ENCODE measurements at places on chromosomes 13 and 19.
A peak's percentile ranks its signal among the peaks of the same experiment; 100 is the strongest.

DNA sequence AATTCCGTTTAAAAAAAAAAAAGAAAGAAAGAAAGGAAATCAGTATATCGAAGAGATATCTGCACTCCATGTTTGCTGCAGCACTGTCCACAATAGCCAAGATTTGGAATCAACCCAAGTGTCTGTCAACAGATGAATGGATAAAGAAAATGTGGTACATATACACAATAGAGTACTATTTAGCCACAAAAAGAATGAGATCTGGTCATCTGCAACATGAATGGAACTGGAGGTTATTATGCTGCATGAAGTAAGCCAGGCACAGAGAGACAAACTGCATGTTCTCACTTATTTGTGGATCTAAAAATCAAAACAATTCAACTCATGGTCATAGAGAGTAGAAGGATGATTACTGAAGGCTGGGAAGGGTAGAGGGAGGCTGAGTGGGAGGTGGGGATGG lies 16.3 kb downstream of the ZNF565 start:
- DNase-seq: no peak

DNA sequence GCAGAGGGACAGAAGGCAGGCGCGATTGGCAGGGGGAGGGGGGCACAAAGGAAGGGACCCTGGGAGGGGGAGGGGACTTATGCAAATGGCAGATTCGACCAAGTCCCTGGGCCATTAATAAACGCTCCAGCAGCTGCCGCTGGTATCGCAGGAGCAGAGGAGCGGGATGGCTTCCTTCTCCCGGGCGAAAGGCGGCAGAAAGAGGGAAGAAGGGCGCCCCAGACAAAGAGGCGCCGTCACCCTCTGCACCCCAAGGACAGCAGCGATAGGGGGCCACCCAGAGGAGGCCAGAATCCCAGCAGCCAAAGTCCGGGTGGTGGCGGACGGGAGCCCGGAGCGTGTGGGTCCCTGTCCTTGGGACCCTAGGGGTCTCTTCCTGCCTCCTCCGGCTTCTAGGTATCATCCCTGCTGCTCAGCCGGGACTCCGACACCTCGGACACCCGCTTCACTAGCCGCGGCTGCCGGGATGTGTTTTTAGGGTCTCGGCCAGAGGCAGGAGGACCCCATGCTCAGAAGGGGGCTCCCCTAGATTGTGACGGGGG lies 1.9 kb downstream of the PTPRS start:
- DNase-seq: peak; percentile 65

GRCh38 chr13:23877286-23877685 lies 11.9 kb downstream of the MIPEP start:
- no peak for DNase-seq

DNA sequence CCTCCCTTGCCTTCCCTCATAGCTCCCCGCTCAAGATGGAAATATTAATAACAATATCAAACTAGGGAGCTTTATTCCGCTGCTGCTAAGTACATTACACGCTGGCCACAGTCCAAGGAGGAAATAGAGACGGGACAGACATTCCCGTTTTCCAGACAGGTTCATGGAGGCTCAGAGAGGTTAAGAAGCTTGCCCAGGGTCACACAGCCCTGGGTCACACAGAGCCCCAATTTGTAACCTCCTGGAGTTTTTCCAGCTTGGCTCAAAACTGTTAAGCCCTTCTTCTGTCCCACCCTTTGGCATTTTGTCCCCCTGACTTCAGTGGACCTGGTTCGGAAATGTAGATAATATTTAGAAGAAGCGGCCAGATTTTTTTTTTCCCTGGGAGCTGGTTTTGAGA lies 2.0 kb downstream of the BICRA start:
- DNase-seq: no peak

DNA sequence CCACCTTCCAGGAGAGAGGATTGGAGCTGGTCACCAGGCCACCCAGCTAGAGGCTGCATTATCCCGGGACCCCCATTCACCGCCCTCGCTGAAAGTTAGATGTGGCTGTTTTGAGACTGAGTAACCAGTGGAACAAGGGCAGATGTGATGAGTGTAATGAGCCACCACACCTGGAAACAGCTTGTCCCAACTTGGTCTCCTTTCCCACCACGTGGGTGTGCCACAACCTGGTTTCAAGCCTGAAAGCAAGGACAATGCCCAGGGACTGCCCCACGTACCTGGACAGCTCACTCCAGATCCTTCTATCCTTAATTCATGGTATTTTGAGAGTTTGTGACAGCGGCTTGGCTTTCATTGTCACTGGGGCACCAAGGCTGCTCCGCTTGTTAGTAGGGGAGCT lies 7.0 kb downstream of the LGI4 start:
- DNase-seq: no peak

GRCh38 chr19:16023146-16023915 lies 53.0 kb upstream of the TPM4 start:
- DNase-seq: no peak

- no peak for DNase-seq
Observed at GRCh38 chr13:106118050-106118449, 417.4 kb downstream of the EFNB2 start.

- DNase-seq: no peak
Observed at GRCh38 chr19:11446652-11447301, 11.3 kb downstream of the PRKCSH start.

Data from NCI-H1105 (cell line).